Activated CD8-positive, alpha-beta memory T cell treated with anti-CD3 and anti-CD28 coated beads, Interleukin-2, amount 10 ng/mL, durations not matched to agents 7 days and 5 days (primary cell): ENCODE measurements at places on chromosomes 7 and 10. TPM values are rescaled to one million over a fixed set of nuclear protein-coding genes. Genes with fewer than 3 reads are reported as not detected.

The IFIT1 gene
- total RNA-seq = 107 TPM

The FGFBP3 gene
- total RNA-seq = 1.9 TPM

The FOXP2 gene
- total RNA-seq = 0.28 TPM

The GARS1 gene
- total RNA-seq = 260 TPM

The PPP1R3C gene
- not detected for total RNA-seq

The HMX3 gene
- total RNA-seq = not detected

The TFPI2 gene
- total RNA-seq = not detected

The CTTNBP2 gene
- not detected for total RNA-seq

The SFRP4 gene
- not detected for total RNA-seq
